Psoas muscle (tissue), 8 donors: ENCODE measurements at places on chromosomes 1 and 21. TPM values are rescaled to one million over a fixed set of nuclear protein-coding genes. Genes with fewer than 3 reads are reported as not detected.

DNA sequence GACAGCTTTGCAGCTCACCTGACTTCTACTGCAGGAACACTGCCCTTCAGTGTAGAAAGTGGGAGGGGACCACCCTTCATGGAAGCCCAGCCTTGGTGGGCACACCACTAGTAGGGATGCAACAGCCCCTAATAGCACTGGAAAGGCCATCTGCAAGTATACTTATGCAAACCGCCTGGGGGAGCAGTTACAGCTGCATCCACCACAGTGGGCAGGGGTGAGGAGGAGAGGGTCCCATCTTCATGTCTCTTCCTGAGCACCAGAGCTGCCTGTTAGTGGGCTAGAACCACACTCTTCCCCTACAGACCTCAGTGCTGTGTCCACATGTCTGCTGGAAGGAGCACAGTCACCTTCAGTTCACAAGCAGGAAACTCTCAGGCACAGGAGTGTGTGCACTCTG lies 66.2 kb upstream of the LHX8 start:
- DNase-seq = no peak

DNA sequence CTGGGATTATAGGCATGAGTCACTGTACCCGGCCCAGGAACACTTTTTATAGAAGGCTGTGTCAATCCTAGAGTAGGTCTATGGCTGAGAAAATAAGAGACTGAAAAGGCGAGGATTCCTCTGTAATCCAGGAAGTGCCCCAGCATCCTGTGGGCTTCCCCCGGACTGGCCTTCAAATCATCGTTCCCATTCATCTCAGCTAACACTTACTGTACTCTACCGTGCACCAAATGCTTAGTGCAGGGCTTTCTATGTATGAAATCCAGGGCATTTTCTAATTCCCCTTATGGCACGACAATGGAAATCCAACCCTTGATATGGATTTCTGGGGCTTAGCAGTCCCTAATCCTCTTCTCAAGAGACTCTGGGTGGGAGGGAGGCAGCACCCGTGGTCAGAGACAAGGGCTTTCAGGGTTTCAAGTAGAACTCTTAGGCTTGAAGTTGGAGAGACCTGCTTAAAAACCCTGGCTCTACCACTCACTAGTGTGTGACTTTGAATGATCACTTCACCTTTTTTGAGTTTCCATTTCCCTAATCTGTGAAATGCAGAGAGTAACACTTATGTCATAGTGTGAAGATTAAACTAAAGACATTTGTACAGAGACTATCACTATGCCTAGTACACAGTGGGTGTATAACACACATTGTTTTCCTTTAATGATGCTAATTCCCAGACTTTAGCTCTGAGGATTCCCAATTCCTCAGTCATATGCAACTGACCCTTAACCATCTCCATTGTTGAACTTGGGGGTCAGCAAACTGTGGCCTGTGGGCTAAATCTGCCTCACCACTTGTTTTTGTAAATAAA lies 20.3 kb downstream of the MECR start:
- DNase-seq = no peak

DNA sequence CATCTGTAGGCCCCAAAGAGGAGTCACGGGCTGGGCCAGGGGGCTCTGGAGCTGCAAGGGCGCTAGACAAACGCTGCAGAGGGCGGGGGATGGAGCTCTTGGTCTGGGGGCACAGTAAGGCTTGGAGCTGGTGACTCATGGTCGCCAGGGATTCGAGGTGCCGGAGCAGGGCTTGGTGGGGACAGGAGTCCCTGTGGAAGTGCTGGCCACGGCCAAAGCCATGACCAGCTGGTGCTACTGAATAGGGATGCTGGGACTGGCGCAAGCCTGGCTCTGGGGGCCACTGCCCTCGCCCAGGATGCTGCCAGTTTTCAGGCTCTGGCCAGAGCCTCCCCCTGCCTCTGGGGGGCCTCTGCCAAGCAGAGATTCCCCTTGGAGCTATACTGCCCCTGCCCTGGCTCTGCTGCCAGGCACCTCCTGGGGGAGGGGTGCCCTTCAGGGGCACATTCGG lies 25.2 kb downstream of the SPOCD1 start:
- no peak for DNase-seq

DNA sequence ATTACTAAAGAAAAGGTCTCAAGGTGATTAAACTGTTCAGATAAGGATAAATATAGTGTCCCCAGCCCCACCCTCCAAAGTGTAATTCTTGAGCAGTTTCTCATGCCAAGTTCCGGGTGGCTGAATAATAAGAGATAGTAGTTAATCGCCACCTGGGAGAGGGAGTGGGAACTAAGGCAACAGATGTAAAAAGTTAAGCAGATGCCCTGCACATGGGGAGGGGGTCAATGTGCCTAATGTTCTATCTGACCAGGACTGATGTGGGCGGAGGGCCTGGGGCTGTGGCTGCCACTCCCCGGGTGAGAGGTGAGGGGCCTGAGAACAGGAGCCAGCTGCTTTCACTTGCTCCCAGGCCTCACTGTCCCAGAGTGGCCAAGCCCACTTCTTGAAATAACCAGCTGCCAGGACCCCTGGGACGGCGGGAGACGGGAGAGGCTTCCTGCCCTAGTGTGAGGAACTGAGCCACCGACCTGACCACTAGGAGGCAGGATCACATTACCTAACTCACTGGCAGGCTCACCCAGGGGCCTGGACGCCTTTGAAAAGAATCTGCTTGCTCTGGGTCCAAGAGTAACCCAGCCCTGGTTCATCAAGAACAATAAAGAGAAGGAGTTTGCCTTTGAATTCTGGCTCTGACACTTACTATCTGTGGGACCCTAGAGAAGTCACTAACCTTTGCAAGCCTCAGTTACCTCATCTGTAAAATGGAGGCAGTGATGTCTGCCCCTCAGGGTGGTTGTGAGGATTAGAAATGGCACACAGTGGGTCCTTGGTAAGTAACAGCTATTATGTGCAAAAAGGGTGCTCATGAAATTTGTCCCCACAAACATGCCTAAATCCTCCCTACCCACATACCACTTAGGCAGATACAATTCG lies 179.2 kb downstream of the ATG4C start:
- DNase-seq = no peak

- DNase-seq = no peak
Observed at GRCh38 chr1:37797750-37798345, 4.2 kb downstream of the MANEAL start.

DNA sequence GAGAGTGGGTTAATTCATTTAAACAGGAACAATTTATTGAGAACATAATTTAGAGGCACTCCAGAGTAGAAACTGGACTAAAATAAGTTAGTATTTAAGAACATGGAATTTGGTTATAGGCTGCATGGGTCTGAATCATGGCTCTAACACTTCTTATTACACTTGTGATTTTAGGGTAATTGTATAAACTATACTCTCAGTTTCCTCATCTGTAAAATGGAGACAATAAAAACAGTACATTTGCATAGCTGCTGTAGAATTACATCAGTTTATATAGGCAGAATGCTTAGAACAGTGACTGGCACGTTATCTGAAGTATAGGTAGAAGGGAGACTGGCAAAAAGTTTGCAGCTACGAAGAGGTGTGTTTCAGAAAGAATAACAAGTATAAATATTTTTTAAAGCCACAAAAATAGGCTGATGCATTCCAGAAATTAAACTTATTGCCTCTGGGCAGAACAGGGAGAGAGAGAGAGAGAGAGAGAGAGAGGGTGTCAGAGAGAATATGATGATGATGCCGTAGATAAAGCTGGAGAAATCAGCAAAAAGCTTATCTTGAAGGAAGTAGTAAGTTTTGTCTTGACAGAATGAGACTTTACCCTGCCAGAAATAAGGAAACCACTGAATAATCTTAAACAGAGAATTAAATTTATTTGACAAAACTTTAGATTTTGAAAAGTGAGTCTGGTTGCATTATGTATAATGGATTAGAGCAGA lies 8.1 kb upstream of the OR6K3 start:
- no peak for DNase-seq

FAM43B gene
- 1.2 TPM for total RNA-seq

ZNF695 gene
- not detected for total RNA-seq

C1orf210 gene
- total RNA-seq = not detected

NR0B2 gene
- 0.49 TPM for total RNA-seq
